GM23248 (cell line): ENCODE measurements at places on chromosomes 1 and 21. TPM values are rescaled to one million over a fixed set of nuclear protein-coding genes. Genes with fewer than 3 reads are reported as not detected.
A peak's percentile ranks its signal among the peaks of the same experiment; 100 is the strongest.

DNA sequence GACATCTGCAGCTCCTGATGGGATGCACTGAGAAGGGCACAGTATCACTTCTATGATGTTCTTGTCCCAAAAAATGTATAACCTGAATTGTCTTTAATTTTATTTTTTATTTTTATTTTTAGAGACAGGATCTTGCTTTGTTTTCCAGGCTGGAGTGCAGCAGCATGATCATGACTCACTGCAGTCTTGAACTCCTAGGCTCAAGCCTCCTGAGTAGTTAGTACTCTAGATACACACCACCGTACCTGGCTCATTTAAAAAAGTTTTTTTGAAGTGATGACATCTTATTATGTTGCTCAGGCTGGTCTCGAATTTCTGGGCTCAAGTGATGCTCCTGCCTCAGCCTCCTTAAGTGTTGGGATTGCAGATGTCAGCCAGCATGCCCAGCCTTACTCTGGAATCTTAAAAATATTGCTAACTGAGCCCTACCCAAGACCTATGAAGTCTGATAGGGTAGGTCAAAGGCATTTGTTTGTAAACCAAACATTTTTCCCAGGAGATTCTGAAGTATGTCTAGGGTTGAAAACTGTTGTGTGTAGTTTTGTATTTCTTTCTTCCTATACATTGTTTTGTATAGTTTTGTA, 68.9 kb downstream of the ATF6 start:
- DNase-seq: peak; percentile 41

DNA sequence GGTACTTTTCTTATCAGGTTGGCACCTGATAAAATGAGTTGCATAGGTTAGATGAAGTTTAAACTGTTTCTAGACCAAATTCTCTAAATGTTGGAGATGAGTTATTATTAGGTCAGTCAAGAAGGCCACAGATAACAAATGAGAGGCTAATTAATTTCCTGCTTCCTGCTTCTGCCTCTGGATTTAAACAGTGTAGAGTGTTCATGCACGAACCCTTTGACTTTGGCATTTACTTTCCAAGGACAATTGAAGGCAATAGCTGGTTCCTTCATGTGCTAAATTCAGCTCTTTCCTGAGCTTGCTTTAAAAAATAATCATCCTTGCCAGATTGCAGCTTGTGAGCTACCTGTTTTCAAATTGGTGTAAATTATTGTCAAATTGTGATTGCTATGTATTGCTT, 80.6 kb downstream of the RASAL2 start:
- DNase-seq: no peak

DNA sequence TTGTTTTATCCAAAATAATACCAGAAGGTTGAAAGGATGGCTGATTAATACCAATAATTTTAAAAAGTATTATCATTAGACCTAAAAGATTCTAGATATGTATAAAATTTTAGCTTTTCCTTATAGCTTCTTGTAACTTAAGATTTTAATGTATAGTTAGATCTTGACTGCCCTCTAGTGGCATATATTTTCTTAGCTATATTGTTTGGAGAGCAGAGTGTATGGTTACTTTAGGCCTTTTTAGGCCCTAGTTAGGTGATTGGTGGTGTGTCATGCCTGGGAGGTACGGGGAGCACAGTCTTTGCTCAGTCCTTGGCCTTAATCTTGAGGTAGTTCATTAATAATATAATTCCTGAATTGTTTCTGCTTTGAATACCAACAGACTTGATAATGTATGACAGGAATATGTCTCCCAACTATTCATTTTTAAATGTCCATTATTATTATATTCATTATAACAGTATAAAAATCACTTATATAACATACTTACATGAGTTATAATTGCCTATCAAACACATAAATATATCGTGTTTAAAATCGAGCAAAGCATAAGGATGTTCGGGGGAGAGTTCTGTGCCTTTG, 328.4 kb downstream of the ZP4 start:
- DNase-seq: peak; percentile 73

- no peak for DNase-seq
Observed at GRCh38 chr1:155160128-155160527, 13.0 kb downstream of the KRTCAP2 start.

- DNase-seq: peak; percentile 83
Observed at GRCh38 chr1:154479764-154480421, 22.1 kb upstream of the TDRD10 start.

DNA sequence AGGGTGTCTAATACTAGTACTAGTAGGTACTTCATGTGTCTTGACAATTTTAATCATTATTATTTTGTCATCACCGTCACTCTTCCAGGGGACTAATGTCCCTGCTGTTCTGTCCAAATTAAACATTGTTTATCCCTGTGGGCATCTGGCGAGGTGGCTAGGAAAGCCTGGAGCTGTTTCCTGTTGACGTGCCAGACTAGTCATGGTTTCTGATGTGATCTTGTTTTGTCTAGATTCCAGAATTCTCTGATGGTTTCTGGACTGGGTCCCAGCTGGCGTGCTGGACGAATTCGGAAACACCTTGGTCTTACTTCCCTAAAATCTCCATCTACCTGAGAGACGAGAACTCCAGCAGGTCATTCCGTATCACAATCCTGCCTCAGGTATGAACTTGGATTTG, 66.1 kb upstream of the FAM3B start:
- DNase-seq: peak; percentile 81

DNA sequence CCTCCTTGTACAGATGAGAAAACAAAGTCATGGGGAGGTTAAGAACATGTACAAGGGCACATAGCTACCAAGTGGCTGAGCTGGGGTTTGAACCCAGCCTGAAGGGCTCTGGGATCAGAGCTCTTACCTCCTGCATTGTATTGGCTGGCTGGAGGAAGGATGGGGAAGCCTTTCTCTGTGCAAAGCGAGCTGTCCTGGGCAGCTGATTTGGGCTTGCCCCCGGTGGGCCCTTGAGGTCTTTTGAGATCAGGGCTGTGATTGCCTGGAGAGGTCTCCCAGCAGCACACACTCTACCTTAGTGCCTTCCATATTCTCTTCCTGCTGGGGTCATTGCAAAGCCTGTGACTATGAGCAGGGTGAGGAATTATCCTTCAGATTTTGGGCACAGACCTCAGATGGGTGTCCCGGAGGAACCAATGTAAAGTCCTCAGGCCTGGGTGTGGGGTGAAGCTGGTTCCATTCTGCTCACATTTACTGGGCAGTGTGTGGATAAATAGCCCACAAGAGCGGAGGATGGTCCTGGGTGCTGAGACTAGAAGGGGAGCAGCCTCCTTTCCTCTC, 53.3 kb upstream of the EPS8L3 start:
- DNase-seq: no peak

DNA sequence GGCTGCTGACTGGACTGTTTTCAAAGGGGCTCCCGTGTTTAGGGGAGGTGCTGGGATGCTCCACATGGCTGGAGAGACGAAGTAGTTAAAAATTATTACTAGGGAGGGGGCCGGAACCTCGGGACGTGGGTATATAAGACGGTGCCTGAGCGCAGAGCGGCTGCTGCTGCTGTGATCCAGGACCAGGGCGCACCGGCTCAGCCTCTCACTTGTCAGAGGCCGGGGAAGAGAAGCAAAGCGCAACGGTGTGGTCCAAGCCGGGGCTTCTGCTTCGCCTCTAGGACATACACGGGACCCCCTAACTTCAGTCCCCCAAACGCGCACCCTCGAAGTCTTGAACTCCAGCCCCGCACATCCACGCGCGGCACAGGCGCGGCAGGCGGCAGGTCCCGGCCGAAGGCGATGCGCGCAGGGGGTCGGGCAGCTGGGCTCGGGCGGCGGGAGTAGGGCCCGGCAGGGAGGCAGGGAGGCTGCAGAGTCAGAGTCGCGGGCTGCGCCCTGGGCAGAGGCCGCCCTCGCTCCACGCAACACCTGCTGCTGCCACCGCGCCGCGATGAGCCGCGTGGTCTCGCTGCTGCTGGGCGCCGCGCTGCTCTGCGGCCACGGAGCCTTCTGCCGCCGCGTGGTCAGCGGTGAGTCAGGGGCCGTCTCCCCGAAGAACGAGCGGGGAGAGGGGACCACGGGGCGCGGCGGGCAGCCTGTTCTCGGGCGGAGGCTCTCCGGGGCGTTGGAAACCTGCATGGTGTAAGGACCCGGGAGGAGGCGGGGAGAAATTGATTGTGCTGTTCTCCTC, at the start of gene CHODL:
Gene CHODL, plus strand, starts transcription at position 163 of the 793 bp plus-strand sequence. Its CDS starts 391 bp downstream, at position 554.
- DNase-seq: no peak

DNA sequence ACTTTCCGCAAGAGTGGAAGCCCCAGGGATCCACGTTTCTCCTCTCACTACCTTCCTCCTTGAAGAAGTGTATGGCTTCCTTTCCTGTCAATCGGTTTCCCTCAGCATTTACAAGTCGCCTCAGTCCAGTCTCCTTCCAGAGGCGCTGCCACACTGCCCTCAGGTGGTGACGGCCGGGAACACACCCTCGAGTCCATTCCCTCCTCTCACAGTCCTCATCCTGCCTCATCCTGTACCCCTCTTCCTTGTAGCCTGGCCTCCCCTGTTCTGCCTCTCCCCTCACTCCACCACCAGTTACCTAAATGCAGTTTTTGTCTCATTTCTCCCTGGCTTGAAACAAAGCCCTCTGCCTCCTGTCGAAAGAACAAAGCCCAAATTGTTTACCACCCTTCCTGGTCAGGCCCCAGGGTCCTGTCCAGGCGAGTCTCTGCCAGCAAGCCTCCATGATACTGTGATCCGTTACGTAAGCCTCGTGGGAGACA, 23.2 kb upstream of the LSM10 start:
- peak; percentile 84 for DNase-seq

DNA sequence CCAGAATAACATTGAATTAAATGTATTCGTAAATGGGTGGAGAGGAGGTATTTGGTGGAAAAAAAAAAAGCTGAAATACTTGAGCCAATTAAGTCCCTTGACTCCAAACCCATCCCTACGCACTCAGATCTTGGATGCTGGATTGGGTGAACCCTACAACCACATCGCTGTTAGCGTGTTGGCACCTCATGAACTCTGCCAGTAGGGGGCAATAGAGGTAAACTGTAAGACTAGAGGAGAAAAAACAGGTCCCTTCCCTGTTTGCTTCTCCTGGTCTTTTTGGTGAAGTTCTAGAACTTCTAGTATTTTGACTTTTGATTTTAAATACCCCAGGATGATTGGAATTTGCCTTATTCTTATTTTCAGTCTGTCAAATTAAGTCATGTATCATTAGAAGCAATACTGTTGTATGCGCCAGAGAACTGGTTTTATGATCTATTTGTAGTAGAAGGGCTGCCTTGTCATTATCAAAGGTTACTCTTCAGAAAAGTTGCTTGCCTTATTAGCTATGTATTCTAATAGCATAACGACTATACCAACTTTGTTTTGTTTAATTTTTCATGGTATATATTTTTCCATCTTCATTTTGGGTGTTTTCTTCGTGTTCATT, 1.9 kb upstream of the OR13G1 start:
- DNase-seq: peak; percentile 49

The ANGEL2 gene
- 19.7 and 22.5 TPM in 2 replicates for polyA plus RNA-seq

DNA sequence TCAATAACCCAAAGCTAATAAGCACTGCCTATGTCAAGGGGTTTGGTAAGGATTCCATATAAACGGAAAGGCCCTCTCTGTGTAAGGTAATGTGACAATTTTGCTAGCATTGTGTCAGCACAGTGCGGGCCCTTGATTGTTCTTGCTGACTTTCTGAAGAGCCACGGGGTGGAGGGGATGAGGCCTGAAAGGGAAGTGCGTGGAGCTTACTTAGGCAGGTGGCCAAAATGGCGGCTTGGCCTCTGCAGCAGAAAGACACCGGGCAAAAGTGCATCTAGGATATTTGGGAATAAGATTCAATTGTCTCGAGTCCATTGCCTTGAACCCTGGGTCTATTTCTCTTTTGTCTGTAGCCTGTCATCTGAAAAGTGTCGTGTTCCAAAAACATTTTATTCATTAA, 114.3 kb downstream of the TGFB2 start:
- DNase-seq: no peak

GRCh38 chr1:225415307-225415706, 12.5 kb downstream of the LBR start:
- DNase-seq: no peak

The TMEM54 gene
- polyA plus RNA-seq: 33.7 and 36.1 TPM in 2 replicates

DNA sequence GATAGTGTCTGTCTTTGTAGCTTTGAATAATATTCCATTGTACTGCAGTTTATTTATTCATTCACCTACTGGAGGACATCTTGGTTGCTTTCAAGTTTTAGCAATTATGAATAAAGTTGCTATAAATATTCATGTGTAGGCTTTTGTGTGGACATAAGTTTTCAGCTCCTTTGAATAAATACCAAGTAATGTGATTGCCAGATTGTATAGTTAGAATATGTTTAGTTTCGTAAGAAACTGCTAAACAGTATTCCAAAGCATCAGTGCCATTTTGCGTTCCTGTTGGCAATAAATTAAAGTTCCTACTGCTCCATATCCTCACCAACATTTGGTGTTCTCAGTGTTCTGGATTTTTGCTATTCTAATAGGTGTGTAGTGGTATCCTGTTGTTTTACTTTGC, 311.7 kb upstream of the FMN2 start:
- no peak for DNase-seq

DNA sequence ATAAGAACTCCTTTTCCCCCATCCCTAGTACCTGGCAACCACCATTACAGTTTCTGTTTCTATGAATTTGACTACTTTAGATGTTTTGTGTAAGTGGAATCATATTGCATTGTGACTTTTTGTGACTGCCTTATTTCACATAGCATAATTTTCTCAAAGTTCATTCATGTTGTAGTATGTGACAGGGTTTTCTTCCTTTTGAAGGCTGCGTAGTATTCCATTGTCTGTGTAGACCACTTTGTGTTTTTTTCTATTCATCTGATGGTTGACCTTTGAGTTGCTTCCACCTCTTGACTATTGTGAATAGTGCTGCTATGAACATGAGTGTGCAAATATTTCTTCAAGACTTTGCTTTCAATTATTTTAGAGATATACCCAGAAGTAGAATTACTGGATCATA, 225.8 kb upstream of the L1TD1 start:
- no peak for DNase-seq

DNA sequence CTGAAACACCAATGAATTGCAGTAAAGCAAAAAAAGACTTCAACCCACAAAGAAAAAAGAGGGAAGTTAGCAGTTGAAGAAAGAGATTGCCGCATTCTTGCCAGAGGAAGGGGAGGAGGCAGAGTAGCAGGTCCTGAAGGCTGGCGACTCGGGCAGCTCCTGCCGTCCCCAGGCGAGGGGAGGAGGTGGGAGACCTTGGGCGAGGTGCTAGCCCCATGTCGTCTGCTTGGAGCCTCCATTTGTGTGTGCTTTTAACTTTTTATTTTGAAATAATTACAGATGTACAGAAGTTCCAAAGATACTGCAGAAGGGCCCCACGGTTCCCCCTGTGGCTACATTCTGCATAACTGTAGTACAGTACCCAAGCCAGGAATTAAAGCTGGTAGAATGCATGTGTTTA, 6.7 kb downstream of the TRPM2 start:
- DNase-seq: peak; percentile 12

The KCNK2 gene
- polyA plus RNA-seq: 69.2 and 73.2 TPM in 2 replicates

The GBP1 gene
- 18.4 and 19.2 TPM in 2 replicates for polyA plus RNA-seq

- DNase-seq: peak; percentile 1
Observed at GRCh38 chr1:157671895-157672294, 28.7 kb downstream of the FCRL3 start.

- DNase-seq: peak; percentile 30
Observed at GRCh38 chr1:10378081-10378841, 20.6 kb upstream of the PGD start.

- DNase-seq: no peak
Observed at GRCh38 chr1:63326106-63326472, 3.7 kb downstream of the FOXD3 start.

The OLIG2 gene
- not detected in 2 replicates for polyA plus RNA-seq
